ENCODE measurements at places on chromosomes 7 and 10.

DNA sequence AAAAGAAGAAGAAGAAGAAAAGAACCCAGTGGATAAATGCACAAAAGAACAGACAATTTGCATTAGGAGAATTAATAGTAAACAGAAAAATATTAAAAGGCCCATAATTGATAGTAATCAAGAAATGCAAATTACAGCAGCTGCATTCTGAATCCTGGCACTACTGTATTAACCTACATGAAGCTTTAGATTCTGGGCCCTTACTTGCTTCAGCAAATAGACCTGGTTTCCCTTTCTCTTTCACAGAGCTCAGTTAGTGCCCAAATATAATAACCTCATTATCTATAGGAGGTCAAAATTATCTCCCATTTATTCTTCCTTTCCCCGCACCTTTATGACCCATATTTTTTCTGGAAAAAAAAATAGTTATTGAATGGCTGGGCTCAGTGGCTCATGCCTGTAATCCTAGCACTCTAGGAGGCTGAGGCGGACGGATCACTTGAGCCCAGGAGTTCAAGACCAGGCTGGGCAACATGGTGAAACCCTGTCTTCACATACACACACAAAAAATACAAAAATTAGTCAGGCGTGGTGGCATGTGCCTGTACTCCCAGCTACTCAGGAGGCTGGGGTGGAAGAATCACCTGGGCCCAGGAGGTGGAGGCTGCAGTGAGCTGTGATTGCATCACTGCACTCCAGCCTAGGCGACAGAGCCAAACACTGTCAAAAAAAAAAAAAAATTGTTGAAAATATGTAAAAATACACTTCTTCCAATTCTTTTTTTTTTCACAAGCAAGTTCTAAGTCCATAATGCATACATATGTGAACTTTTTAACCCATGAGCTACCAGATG, 36.0 kb upstream of the PIK3AP1 start:
- no peak for DNase-seq

DNA sequence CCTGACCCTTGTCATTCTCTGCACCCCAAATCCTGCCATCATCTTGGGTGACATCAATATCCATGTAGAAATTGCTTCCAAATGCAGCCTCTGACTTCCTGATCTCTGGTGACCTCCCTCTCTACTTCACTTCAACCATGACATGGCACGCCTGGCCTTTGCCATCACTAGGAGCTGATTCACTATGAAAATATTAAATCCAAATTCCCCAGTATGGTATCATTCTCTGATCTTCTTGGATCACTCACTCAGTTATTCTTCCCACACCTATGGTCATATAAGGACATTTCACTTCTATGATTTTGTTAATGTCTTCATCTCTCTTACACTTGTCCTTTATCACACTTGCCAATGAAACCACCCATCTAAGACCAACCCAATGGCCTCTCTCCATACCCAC, 73.7 kb upstream of the ODAD2 start:
- DNase-seq: no peak

DNA sequence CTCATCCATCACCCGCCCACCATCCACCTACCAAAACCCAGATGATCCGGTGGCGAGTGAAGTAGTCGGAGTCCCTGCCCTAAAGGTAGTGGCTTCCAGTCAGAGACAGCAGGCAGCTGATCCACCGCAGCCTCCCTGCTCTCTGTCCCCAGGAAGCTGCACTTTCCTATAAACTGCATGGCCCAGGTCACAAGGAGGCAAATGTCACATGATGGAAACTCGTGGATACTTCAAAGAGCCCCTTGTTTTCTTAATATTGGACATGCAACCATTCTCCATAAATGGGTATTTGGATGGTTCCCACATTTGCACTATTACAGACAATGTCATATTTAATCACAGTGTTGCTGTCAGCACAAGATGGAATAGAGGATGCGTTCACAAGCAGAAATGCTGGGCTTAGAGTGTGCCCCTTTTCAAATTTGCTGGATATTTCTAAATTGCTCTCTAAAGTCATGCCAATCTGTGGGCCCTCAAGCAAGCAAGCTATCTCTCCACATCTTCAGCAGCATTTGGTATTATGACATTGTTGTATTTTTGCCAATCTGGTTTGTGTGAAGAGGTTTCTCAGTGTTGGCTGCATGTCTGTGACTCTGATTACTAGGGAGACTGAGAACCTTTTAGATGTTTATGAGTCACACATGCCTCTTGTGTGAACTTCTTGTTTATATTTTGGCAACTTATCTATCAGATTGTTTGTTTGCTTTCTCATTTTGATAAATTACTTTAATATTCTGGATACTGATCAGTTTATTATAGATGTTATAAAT, 822.0 kb downstream of the TNS3 start:
- no peak for DNase-seq

- DNase-seq: no peak
Measured at GRCh38 chr10:37619336-37619735, 238.1 kb downstream of the ZNF248 start.

DNA sequence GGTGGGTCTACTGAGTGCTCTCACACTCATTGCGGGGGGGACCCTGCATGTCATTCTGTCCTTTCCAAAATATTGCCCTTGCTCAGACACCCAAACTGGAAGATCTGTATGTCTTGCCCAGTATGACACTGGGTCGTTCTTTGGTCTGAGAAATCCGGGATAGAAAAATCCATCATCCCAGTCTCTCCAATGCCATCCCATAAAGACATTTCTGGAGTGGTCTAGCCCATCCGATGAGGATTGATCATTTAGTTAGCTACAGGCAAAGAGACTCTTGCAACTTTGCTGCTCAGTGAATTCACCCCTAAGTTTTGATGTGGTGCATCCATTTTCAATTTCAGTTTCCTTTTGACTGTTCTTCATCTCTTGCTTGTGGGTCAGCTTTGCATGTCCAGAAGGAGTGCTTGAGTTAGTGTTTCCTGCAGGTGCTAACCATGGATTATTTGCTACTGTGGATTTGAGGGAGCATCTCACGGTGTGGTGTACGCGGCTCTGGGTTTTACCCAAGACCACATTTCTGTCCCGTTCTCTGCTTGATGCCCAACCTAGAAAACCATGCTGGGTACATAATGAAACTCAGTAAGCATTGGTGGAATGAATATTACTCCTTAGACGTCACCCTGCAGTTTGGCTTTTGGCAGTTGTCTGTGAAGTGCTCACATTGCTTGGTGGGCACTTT, 247.0 kb upstream of the MKI67 start:
- DNase-seq: no peak

DNA sequence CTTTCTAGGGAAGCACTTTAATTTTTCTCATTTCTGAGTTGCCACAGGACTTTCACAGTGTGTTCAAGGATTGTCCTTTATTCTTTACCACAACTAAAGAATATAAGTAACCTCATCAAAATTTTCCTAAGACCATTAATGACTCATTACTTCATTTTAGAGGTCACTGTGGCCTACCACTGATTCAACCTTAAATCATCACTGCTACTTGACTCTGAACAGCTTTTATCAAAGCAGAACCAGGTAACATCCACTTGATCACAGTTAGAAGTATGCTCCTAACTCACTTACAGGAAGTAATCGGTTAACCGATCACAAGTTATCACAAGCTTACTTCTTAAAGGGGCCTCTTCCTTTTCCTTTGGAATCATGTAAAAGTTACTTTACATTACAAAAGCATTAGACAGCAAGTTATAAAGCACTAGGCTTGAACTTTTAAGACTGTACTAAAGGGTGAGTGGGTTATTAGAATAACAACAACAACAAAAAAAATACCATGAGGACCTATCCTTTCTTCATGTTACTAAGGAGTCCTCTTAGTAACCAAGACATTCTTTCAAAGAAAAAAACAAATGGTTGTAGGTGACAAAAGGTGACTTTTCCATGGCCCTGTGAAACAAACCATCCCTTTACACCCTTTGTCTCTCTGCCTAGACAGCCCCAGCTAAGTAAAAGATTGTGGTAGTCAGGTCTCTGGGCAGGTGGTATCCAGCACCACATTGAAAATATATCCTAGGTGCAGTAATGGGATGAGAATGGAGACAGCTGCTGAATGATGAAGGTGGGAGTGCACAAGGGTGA, 40.0 kb upstream of the PDK4 start:
- no peak for DNase-seq

- no peak for DNase-seq
Measured at GRCh38 chr7:148296994-148297644, 293.4 kb upstream of the C7orf33 start.

DNA sequence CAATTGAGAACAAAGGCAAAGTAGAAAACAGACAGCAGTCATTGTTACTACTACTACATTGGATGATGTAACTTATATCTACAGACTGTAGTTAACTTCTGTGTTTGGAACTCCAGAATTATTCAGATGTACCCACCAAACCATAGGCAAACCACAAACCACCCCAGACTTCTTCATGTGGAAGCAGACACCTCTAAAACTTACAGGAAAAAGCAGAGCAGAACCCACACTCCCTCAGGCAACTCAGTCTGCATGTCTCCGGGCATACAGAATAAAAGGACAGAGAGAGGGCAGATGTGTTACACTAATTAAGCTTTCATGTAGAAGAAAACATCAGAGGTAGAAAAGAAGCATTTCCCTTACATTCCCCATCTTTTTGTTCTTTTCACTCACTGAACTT, 9.0 kb downstream of the LSM5 start:
- DNase-seq: no peak

- DNase-seq: no peak
Measured at GRCh38 chr7:97026715-97027426, 2.2 kb upstream of the DLX5 start.

DNA sequence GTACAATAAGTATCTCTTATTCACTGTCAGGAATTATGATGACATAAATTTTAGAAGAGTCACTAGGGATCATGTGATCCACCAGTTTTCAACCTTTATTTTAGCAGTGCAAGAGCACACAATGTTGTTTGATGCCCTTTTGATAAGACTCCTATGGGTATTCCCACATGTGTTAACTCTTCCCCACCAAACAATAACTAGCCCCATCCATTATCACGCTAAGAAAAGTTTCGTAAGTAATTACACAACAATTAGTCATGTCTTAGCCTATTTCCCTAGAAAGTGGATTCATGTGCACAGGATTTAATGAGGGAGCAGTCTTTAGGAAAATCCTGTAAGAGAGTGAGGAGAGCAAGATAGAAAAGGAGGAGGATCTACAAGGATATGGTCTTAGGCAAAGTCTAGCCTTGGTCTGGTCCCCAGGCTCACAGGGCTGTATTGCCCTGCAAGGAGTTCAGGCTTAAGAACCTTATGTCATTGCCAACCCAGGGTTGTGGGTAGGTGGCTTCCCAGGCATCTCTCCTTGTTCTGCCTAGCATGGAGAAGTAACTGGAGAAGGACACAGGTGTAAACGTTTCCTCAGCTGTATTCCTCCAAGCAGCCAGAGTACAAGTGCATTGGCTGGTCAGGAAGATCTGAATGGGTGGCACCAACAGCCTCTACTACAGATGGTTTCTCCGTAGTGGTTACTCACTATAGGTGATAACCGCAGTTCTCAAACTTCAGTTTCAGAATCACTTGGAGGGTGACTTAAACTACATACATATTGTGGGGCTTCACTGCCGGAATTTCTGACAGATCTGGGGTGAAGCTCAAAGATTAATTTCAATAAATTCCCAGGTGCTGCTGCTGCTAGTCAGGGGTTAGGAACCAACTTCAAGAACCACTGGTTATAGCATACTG, 574.5 kb downstream of the SUGCT start:
- DNase-seq: no peak

DNA sequence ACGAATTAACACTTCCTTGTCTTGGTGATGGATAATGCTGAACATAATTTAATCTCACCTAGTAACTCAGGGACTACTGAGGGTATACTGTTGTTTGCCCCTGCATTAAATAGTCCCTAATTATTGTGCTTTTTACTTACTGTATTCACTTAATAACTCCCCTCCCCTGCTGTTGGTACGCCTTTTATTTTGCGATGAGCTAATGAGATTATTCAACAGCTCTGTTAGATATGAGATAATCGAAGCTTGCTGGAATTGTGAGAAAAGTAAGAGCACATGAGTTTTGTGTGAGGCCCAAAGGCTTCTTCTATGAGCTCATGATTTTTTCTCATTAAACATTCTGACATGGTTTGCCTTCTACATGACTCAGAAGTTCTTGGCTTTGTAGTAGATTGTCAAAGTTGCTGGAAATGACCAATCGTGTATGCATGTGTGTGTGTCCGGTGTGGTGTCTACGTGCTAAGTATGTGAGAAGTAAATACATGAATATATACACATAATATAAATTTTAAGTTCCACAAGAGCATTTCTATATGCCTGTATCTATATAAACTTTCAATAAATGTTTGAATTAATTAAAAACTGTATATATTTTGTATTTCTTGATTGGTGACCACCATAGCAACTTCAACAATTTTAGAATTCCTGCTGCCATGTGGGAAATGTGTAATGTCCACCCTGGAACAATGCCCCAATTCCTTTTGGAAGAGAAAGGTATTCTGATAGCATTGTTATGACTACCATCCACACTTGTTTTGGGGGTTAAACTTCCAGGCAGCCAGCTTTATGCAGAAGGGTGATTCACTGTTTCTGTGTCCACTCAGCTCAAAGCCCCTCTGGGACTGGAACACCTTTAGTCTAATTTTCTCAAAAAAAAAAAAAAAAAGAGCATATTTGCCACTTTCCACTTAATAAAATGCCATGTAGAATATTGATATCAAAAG, 106.2 kb downstream of the SAMD9 start:
- no peak for DNase-seq

DNA sequence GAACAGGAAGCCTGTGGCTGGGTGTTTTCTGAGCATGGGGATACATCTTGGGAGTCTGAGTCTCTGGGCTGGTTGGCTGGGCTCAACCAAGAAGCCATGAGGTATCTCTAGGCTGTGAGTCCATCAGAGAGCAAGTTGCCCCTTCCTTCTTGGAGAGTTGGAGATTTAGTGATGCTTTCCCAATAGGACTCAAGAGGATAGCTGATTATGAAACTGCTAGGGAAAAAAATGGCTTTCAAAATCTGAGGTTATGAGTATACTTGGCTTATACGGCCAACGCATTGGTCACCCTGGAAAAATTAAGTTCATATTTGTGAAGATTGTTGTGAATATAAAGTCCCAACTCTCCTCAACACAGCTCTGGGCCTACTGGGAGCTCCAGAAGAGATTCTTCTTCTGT, 162.7 kb upstream of the KMT2E start:
- no peak for DNase-seq

- DNase-seq: no peak
Measured at GRCh38 chr7:80916770-80917741, 1.8 kb downstream of the SEMA3C start.

DNA sequence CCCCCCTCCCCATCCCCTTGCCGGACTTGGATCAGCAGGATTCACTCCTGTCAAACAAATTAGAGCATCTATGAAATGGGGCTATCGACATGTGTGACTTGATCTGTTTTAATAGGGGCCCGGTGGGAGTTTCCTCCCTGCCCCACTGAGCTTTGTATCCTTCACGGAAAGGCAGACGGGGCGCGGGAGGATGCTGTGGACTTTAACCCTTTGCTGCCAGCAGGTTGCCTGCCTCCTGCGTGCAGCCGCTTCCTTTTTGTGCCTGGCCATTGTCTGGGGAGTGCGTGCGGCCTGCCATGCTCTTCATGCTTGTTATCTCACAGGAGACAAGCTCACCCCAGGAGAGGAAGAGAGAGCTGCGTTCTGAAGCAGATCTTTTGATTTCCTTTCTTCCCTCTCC, 512.8 kb upstream of the GALNT17 start:
- no peak for DNase-seq

- no peak for DNase-seq
Measured at GRCh38 chr7:138396251-138397070, 63.6 kb upstream of the TRIM24 start.
